ENCODE measurements at places on chromosomes 7 and 10.

GRCh38 chr10:103745341-103746247 is 109.8 kb downstream of the SH3PXD2A start:
- no peak for DNase-seq

DNA sequence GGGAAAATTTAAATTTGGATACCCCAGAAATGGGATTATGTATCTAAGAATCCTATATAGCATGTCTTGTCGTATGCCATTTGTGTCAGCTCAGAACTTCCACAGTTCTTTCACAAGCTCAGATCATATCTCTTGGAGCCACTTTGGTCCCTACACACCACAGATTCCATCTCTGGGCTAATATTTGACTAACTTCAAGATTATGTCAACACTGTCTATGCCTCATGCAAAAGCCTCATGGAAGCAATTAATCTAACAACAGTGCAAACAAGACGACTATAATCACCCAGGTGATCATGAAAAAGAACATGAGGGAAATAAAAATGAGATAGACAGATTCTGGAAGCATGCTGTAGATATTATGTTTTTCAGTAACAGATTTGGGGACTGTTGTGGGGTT is 189.1 kb downstream of the LRRTM3 start:
- peak; percentile 47 for DNase-seq

DNA sequence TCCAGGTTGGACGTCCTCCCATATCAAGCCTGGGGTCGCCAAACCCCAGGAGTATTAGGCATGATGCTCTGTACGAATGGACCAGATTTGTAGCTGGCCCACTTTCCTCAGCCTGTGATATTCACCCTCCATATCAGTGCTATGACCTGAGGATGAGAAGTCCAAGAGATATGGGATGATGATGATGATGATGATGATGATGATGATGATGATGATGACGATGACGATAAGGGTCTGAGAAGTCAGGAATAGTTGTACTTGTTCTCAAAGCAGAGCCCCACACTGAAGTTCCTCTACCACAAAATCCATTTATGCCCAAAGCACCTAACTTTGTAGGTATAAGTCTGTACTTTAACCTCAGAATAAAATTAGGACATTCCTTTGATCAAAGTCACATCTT is 50.7 kb downstream of the AMPH start:
- DNase-seq, result no peak

DNA sequence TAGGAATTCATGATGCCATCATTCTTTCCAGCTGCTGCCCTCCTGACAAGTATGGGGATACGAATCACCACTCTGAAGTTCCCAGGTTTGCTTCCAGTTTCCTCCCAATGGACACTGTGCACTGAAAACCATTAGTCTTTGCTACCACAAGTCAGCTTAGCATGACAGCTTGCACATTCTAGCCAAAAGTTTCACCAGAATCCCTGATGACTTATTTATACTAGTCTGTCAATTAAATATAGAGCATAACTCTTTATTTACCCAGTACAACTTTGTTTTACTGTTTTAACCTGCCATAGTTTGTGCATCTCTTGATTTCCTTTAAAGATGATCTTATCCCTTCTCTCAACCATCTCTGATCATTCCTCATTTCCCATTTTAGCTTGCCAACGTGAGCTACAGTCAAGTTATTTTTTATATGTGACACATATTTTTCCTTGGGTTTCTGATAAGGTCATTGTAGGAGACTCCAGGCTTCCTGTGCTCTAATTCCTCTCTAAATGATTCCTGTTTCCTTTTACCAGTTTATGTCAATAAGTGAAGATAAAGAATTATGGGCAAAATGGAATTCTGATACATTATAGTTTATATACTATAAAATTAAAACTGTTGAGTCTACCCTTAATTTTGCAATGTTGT is 167.5 kb upstream of the MEOX2 start:
- DNase-seq, result no peak

- no peak for DNase-seq
These were observed 4.3 kb downstream of the TTYH3 start for GRCh38 chr7:2635810-2636701.

Data from NCI-H1417 treated with DMSO at 0.1 percent for 48 hours (cell line).